ENCODE measurements at places on chromosomes 4 and X.
A peak's percentile ranks its signal among the peaks of the same experiment; 100 is the strongest.

DNA sequence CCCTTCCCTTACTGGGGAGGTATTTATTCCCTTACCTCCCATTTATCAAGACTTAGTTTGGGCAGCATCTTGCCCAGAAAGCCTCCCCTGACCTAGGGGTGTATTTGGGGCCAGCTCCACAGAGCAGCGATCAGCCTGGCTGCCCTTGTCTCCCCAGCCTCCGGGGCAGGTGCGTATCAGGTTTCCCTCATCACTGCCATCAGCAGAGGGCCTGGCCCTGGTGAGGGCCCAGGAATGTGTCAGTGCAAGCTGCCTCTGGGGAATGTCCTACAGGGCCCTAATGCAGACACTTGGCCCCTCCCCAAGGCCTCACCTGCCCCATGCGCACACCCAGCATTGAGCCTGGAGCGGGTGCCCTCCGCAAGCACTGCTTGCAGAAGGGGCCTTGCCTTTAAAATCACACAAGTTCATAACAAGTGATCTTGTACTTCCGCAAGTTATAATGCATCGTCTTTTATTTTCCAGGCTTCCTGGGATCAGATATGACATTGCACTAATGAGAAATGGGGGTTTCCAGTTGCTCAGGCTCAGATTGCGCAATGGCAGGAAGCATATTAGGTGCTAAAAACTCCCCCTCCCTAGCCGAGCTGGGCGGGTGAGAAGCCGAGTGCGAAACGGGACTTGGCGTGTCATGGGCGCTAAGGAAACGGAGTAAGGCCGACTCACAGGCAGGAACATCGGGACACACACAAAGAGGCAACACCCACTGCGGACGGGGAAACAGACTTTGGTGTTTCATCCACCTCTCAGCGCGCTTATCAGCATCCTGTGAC, 25.4 kb upstream of the AFAP1 start:
- H3K27me3 ChIP-seq = no peaks in the 10 kb centered on the region
- peak; percentile 91 for DNase-seq
- H3K4me3 ChIP-seq = no peak overlapping the region
- peak overlapping the region; percentile 61 for H3K27ac ChIP-seq

GRCh38 chr4:184812651-184813181, 13.1 kb downstream of the ACSL1 start:
- H3K4me3 ChIP-seq = peak overlapping the region; percentile 87
- H3K4me1 ChIP-seq = peaks cover 76% of the 10 kb centered on the region
- H3K27ac ChIP-seq = peak overlapping the region; percentile 95
- peaks cover 34% of the 10 kb centered on the region for H3K36me3 ChIP-seq
- H3K27me3 ChIP-seq = no peaks in the 10 kb centered on the region

- peaks cover 13% of the 10 kb centered on the region for H3K4me1 ChIP-seq
- DNase-seq = no peak
- H3K27me3 ChIP-seq = no peaks in the 10 kb centered on the region
- no peak overlapping the region for H3K4me3 ChIP-seq
Measured at GRCh38 chr4:165610679-165611437, 232.1 kb downstream of the CPE start.

DNA sequence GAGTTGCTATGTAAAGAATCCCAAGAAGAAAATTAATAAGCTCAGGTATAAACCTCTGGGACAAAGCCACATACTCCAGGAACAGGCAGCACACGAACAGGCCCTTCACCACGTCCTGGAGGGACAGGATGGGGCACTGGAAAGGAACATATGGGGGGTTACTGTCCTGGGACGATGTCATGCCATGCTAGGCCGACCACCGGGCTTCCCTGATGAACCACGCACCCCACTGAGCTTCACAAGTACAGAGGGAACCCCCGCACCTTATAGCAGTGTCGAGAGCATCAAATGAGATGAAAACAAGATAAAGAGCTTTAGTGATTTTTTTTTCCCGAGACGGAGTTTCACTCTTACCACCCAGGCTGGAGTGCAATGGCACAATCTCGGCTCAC, 19.1 kb downstream of the NOP14 start:
- H3K27me3 ChIP-seq = no peaks in the 10 kb centered on the region
- no peak overlapping the region for H3K27ac ChIP-seq
- H3K4me1 ChIP-seq = peaks cover 8% of the 10 kb centered on the region
- H3K36me3 ChIP-seq = peaks cover 98% of the 10 kb centered on the region

DNA sequence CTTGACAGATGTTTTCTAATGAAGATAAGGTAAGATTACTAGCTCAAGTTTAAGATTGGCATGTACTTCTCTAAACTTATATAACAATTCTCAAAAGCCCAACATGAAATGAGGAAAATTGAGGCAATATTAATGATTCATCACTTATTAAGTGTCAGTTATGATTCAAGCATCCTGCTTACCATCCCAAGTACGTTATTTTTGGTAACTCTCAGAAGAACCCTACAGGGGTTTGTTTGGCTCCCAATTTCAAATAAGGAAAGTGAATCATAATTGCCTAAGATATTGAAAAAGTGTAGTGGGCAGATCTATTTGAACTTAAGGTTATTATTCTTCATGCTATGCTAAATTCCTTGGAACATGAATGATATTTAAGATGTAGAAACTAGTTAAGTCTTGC, 387.9 kb upstream of the TENM3 start:
- no peak for DNase-seq
- peaks cover 7% of the 10 kb centered on the region for H3K36me3 ChIP-seq
- peaks cover 13% of the 10 kb centered on the region for H3K4me1 ChIP-seq
- H3K4me3 ChIP-seq = no peak overlapping the region
- no peaks in the 10 kb centered on the region for H3K27me3 ChIP-seq

DNA sequence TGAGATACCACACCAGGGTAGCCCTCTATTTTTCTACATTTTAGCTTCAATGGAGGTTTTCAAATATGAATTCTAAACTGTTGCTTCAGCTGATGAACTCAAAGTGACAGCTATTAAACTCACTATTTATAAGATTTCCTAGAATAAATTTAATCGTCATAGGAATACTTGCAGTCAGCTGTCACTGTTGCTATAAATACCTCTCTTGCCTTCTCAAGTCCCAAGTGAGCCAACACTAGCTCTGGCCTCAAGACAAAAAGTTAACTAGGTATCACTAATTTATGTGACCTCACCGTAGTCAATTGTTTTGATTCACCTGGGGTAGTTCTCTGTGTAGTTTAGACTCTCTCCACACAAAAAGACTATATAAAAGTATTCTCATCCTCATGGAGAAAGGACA, 34.3 kb upstream of the PROM1 start:
- no peaks in the 10 kb centered on the region for H3K36me3 ChIP-seq
- no peak overlapping the region for H3K4me3 ChIP-seq
- no peak for DNase-seq
- peaks cover 50% of the 10 kb centered on the region for H3K27me3 ChIP-seq
- no peaks in the 10 kb centered on the region for H3K4me1 ChIP-seq

GRCh38 chr4:14404730-14405129, 597.6 kb upstream of the CPEB2 start:
- no peaks in the 10 kb centered on the region for H3K36me3 ChIP-seq
- no peaks in the 10 kb centered on the region for H3K4me1 ChIP-seq
- no peaks in the 10 kb centered on the region for H3K27me3 ChIP-seq
- H3K4me3 ChIP-seq = no peak overlapping the region
- no peak overlapping the region for H3K27ac ChIP-seq

- no peaks in the 10 kb centered on the region for H3K4me1 ChIP-seq
- DNase-seq = peak; percentile 55
- no peaks in the 10 kb centered on the region for H3K27me3 ChIP-seq
- H3K36me3 ChIP-seq = no peaks in the 10 kb centered on the region
- H3K27ac ChIP-seq = no peak overlapping the region
Measured at GRCh38 chr4:83490876-83491450, 6.1 kb upstream of the ABRAXAS1 start.

DNA sequence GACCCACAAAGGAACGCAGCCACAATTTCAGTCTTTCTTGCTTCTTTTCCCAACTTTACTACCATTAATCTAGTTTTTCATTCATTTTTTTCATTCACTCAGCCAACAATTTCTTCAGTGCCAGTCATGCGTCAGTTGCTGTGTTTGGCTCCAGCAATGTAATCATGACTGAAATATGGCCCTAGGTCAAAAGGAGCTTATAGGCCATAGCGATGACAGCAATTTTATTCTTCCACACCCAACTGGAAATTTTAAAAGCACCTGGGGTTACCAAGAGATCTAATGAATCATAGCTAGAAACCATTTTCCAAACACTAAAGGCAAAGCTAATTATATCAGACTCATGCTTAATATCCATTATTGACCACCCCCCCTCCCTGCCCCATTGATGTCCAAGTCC, 29.8 kb upstream of the C1QTNF7 start:
- peak; percentile 76 for DNase-seq
- peak overlapping the region; percentile 4 for H3K4me3 ChIP-seq
- H3K4me1 ChIP-seq = peaks cover 47% of the 10 kb centered on the region
- H3K36me3 ChIP-seq = peaks cover 6% of the 10 kb centered on the region
- no peaks in the 10 kb centered on the region for H3K27me3 ChIP-seq
- H3K27ac ChIP-seq = peak overlapping the region; percentile 7

DNA sequence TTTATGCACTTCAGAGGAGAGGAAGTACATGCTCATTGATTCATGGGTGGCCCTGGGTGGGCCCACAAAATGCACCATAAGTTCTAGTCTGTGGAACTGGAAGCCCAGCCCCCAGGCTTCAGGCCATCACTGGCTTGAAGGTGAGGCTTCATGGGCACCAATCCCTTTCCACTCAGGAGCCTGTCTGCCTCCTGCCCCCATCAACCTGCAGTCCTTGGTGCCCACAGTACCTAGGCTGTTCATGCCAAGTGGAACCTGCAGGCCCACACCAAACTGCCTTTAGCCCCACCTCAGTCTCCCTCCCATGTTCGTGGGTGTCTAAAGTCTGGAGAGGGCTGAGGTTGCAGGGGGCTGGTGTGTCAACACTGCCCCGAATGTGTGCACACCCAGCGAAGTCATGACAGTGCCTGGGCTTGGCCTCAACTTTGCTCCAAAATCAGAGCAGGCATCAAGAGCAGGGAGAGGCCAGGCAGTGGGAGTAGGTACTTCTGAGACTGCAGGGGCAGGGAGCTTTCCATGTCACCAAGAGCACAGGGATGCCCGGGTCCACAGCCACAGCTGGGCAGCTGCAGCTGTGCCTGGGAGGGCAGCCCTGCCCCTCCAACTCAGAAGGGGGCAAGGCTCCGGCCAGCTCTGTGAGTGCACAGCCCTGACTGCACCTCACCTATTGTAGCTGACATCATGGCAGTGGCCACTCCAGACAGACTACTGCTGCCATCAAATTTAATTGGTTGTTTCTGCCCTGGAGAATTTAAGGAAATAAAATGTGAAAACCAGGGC, 1250.4 kb upstream of the IGFBP7 start:
- no peaks in the 10 kb centered on the region for H3K4me1 ChIP-seq
- no peak overlapping the region for H3K27ac ChIP-seq
- H3K27me3 ChIP-seq = no peaks in the 10 kb centered on the region
- H3K4me3 ChIP-seq = no peak overlapping the region
- H3K36me3 ChIP-seq = no peaks in the 10 kb centered on the region
- DNase-seq = no peak

- no peak overlapping the region for H3K27ac ChIP-seq
- no peak for DNase-seq
- H3K4me1 ChIP-seq = peaks cover 12% of the 10 kb centered on the region
- H3K36me3 ChIP-seq = peaks cover 5% of the 10 kb centered on the region
- no peaks in the 10 kb centered on the region for H3K27me3 ChIP-seq
Measured at GRCh38 chr4:41994461-41994985, 4.2 kb downstream of the SLC30A9 start.

DNA sequence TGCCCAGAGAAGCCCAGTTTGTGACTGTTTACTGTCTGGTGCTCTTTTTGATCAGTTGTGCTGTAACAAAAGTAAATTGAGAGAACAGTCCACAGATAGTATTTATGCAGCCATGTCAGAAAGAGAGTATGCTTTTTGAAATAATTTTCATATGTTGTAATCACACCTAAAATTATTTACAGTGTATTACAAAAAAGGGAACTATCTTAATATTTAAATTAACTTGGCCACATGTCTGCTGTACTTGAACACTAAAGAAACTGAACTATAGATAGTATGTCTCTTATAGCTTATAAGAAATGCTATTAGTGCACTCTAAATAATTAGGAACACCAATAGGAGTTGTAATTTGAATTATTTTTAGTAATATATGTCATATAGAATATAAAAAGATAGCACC, 30.2 kb downstream of the KIAA0232 start:
- H3K27ac ChIP-seq = no peak overlapping the region
- no peaks in the 10 kb centered on the region for H3K27me3 ChIP-seq
- peaks cover 22% of the 10 kb centered on the region for H3K4me1 ChIP-seq

GRCh38 chr4:61828960-61829359, 628.8 kb downstream of the ADGRL3 start:
- H3K4me1 ChIP-seq = no peaks in the 10 kb centered on the region
- no peak overlapping the region for H3K27ac ChIP-seq
- H3K4me3 ChIP-seq = no peak overlapping the region
- no peaks in the 10 kb centered on the region for H3K36me3 ChIP-seq

DNA sequence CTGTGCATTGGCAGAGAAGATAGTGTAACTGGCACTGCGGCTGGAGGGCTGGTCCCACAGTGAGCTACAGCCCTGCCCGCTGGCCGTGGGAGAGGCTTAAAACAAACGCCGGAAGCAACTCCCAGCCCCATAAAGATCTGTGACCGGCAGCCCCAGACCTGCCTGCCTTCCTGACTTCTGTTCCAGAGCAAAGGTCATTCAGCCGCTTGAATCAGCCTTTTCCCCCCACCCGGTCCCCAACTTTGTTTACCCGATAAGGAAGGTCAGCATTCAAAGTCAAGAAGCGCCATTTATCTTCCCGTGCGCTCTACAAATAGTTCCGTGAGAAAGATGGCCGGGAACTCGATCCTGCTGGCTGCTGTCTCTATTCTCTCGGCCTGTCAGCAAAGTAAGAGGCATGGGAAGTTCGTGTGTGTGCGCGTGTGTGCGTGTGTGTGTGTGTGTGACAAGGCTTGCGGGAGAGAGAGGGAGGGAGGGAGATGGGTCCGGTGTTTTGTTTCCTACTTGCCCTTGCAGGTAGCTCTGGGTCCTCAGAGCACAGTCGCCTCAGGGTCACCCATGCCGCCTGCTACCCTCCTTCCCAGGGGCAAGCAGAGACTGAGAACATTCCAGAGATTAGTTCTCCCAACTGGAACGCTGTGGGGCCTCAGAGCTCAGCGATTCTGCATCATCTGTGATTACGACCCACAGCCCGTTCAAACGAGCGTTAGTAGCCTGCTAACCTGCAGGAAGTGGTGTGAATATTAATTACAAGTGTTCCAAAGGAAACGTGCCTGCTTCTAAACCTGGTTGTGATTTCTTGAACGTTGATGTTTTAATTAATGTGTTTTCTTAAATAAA, at the start of gene MGST2:
Gene MGST2 (plus strand): TSS at position 130 of the 840 bp plus-strand sequence. CDS start 201 bp downstream, at position 331.
- peak; percentile 65 for DNase-seq
- no peaks in the 10 kb centered on the region for H3K27me3 ChIP-seq
- H3K36me3 ChIP-seq = no peaks in the 10 kb centered on the region
- peaks cover 23% of the 10 kb centered on the region for H3K4me1 ChIP-seq
- H3K4me3 ChIP-seq = peak within 1 kb of the TSS; percentile 81
- H3K27ac ChIP-seq = peak within 1 kb of the TSS; percentile 93

All from MCF 10A (cell line).